Activated naive CD4-positive, alpha-beta T cell (primary cell): ENCODE measurements at places on chromosomes 12 and 14.

GRCh38 chr14:103848175-103849077, 1.1 kb upstream of the PPP1R13B start:
- DNase-seq: no peak

DNA sequence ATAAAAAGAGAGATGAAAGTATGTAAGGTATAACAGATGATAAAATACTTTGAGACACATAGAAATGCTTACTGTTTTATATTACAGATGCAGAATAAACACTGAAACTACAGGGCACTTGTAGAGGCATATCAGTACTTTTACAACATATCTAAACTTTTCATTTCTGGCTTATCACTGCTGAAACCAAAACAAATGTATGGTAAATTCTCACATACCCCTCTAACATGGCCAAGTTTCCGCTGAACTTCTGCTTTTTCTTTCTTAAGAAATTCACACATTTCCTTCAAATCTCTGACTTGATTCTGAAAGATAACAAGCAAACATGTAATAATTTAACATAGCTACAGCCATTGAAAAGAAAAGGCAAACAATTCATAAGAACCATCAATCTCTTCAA, 33.3 kb upstream of the C12orf50 start:
- no peak for DNase-seq

DNA sequence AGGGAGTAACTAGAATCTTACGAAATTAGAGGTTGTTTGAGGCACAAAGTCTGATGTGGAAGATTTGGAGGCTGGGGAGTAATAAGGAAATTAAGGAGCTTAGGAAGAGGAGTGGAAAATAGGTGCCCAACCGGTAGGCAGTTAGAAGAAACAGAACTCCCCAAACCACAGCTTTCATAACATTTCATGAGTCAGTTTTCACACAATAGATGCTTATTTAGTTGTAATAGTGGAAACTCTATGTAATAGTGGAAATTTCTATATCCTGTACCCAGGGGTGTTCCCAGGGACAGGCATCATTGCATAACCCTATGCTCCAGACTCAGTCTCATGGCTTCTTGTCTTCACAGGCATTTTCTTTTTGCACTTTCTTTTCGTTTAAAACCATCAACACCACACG, 8.3 kb downstream of the C3AR1 start:
- DNase-seq: no peak

DNA sequence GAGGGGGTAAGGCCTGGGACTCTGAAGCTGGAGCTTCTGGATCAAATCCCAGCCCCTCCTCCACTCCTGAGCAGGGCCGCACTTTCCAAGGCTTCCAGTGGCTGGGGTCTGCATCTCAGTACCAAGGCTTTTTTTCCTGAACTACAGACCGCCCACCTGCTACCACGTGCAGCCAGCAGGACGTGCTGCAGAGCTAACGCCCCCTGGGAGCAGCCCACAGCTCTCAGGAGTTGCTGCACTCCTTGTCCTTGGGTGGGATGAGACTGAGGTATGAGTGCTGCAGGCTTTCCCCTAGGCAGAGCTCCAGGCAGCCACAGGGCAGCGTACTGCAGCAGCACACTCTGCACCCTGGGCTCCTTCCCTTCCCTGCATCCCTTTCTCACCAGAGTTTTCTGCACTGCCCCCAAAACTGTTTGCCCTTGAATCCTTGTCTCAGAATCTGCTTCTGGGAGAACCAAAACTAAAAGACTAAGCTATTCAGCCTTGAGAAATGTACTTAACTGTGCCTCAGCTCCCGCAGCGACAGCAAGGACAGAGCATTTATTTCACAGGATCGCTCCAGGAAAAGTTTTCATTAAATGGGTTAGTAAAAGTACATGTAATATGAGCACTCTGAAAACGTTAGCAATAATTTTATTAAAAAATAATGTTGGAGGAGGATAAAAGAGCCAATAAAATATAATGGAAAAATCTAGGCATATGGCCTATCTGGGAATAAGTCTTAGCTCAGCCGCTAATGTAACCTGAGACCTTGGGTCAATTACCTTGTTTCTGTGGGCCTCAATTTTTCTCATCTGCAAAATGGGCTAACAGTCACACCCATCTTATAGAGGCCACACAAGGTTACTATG, 25.5 kb downstream of the RBM19 start:
- no peak for DNase-seq

- DNase-seq: no peak
Observed at GRCh38 chr12:38427442-38427841, 110.9 kb downstream of the ALG10B start.

- no peak for DNase-seq
Observed at GRCh38 chr12:14262771-14263511, 102.5 kb upstream of the ATF7IP start.

DNA sequence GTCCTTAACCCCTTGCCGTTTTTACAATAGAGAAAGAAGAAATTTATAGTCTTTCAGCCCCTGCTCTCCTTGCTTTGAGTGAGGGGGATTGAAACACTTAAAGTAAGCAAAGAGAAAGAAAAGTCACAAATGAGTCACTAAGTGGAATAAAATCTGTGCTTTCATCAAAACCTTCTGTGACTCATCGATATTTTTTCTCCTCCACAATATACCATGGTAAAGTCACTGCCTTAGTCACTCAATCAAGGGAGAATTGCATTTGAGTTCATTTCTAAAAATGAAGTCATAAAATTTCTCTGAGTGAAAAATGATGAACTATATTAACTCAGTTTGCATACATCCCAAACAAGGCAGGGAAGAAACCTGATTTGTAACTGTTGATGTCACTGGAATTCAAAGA, 470.3 kb downstream of the FOXG1 start:
- DNase-seq: no peak

- DNase-seq: no peak
Observed at GRCh38 chr12:4526923-4527546, 11.7 kb upstream of the RAD51AP1 start.

DNA sequence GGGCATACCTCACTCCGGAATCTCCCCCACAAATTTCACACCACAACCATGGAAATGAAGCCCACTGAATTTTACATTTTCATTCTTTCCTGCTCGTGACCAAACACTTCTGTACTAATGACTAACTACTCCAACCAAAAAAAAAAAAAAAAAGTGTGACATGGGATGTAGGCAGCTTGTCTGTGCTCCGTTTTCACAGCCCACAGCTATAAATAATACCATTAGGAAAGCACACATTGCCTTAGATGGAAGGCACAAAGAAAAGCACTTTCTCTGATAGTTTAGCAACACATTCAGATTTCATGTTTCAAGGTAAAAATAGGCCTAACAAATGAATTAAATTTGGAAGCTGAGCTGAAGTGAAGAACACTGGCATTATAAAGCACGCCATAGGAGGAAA, 42.5 kb downstream of the DUSP6 start:
- DNase-seq: no peak

GRCh38 chr12:89636776-89637160, 71.9 kb downstream of the ATP2B1 start:
- no peak for DNase-seq

DNA sequence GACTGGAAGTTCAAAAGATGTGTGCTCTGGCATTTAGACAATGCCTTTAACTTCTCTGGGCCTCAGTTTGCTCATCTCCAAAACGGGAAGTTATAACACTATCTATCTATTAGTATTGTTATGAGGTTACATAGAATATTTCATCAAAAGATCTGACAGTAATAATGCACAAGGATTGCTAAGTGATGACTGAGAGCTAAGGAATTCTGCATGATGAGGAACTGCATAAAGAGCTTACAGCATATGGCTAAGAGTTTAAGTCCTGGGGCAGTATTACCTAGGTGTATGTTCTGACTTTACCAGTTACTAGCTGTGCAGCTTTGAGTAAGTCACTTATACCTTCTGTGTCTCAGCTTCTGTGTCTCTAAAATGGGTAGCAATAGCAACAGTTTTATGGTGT, 160.1 kb upstream of the TMPO start:
- DNase-seq: no peak

- DNase-seq: no peak
Observed at GRCh38 chr12:49796606-49797448, 31.4 kb downstream of the NCKAP5L start.
